Left colon (tissue), 2 donors: ENCODE measurements at places on chromosomes 4 and X.
A peak's percentile ranks its signal among the peaks of the same experiment; 100 is the strongest.

- no peak for DNase-seq
Measured at GRCh38 chr4:12393631-12394262, 965.1 kb upstream of the HS3ST1 start.

GRCh38 chr4:163598028-163598427, 103.5 kb downstream of the TMA16 start:
- DNase-seq = no peak

GRCh38 chrX:51893931-51894696, 691 bp downstream of the MAGED1 start:
- peak; percentile 30 for DNase-seq

- DNase-seq = no peak
Measured at GRCh38 chr4:176874721-176875445, 82.2 kb upstream of the VEGFC start.
